NCI-H1436 treated with DMSO at 0.1 percent for 48 hours (cell line): ENCODE measurements at places on chromosomes 11 and 22.

DNA sequence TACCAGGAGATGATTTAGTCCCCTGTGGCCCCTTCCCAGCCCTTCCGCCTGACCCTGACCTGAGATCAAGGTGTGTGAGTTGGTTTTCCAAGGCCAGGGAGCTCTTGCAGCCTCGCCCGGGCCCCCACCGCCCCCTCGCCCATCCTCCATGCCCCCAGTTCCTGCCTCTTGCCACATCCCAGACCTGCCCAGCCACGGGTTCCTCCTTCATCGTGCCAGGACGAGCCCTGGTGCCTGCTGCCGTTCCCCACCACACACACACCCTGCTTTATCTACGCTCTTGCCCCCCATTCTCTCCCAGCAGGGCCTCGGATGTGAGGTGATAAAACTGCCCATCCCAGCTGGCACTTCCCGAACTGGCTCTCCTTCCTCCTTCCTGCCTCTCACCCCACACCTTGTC is 1.4 kb upstream of the LIF start:
- no peak for DNase-seq

GRCh38 chr11:120773501-120774031 is 250.3 kb upstream of the TBCEL start:
- DNase-seq: no peak

DNA sequence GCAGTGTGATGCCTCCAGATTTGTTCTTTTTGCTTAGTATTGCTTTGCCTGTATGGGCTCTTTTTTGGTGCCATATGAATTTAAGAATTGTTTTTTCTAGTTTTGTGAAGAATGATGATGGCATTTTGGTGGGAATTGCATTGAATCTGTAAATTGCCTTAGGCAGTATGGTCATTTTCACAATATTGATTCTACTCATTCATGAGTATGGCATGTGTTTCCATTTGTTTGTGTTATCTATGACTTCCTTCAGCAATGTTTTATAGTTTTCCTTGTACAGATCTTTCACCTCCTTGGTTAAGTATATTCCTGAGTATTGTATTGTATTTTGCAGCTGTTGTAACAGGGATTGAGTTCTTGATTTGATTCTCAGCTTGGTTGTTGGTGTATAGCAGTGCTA is 18.3 kb upstream of the ZBED5 start:
- DNase-seq: no peak

DNA sequence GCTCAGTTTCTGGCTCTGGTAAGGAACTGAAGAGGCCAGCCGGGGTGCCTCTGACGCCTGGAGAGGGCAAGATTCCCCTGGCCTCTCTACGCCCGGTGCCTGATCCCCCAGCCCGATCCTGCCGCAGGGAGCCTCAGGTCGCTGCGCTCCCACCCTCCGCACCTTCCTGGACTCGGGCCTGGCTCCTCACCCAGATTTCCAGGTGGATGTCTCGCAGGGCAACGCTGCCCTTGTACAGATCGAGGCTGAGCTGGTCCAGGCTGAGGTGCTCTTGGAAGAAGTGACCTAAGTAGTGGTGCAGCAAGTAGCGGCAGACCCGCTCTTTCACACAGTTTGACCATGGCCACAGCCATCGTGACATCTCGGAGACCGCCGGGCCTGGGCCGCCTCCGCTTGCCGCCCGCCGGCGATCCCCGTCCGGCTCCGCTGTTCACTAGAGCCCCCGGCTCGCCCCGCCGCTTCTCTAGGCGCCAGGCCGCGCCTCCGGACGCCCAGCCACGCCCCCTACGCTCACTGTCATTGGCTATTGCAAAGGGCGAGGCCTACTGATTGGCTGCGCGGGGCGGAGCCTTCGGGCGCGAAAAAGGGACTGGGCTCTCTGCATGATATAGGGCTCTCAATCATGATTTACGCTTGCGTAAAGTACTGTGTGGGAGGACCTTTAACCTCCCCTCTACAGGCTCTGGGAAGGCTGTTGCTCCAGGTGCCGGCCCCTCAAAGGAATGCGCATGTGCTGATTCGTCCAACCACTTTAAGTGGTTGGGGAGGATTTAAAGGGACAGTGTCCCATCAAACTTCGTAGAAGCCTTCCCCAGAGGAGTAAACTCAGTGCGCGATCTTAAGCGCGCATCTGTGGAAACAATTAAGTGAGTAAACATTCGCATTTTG is at the start of gene ATG2A:
TSS of gene ATG2A (minus strand) at position 435 of the 888 bp plus-strand sequence. CDS start at position 361, 74 bp downstream.
- DNase-seq: peak; percentile 99

DNA sequence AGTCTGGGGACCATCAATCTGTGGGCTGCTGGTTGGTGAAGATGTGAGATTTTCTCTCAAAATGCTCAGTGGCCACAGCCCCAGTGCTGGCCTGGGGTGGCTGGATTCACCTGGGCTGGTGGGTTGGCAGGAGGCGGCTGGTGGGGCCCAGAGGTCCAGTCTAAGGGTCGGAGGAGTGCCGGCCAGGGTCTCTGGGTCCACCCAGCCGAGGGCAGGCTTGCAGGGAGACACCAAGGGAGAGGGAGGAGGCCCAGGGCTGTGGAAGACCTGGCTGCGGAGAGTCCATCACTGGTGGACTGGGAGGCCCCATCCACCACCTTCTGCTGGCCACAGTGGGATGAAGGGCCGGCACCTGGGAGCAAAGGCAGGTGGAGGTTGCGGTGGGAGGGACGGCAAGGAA is 582 bp upstream of the SHANK3 start:
- DNase-seq: no peak

DNA sequence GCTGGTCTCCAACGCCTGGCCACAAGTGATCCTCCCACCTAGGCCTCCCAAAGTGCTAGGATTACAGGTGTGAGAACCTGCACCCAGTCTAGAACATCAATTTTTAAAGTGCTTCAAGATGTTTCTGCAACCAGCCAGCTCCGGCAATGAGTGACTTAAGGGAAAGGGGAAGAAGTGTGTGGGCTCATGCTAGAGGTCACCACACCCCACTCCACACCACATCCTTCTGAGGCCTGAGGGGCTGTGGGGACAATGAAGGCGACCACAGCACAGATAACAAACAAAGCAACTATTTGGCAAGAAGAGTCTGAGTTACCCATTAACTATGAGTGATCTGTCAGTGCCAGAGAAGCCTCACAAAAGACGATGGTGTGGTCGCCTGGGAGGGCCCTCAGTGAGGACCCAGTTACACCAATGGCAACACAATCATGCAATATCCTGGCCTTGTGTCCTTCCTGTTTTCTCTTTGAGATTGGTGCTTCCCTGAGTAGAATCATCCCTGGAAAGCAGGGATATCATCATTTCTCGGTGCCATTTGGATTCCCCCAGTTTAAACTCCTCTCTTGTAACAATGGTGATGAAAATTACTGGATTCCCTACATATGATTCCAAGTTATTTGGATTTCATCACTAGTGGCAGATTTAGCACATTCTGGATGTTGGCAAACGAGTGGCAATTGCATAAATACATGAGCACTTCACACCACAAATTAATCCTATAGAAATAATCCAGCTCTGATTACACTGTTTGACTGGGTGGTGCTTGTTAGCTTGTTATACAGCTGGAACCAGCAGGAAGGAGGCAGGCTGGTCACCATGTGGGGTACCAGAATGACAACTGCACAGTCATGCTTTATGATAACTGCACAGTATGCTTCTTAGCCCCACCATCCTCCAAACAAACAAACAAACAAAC is 18.4 kb downstream of the ABTB2 start:
- DNase-seq: no peak

DNA sequence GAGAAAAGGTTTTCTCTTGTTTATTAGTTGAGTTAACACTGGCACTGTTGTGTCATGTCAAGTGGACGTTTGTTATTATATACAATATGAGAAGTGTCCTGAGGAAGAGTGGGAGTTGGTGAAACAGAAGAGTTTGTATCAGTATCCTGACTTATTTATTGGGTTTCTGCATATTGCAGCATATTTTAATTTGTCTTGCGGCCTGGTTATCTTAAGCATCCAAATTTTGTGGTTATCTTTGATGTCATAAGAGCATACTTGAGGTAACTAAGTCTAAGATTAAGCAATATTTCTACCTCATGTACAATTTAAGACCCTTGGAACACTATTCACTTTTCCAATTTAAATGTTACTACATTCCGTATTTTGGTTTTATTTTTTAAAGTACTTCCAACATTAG is 103.5 kb downstream of the DDX10 start:
- no peak for DNase-seq

GRCh38 chr22:23862103-23862502 is 4.4 kb downstream of the SLC2A11 start:
- DNase-seq: no peak

- no peak for DNase-seq
These were observed 83.0 kb downstream of the CDKN1C start for GRCh38 chr11:2802389-2803185.

- DNase-seq: no peak
These were observed 65.3 kb upstream of the FIBIN start for GRCh38 chr11:26928582-26928981.

DNA sequence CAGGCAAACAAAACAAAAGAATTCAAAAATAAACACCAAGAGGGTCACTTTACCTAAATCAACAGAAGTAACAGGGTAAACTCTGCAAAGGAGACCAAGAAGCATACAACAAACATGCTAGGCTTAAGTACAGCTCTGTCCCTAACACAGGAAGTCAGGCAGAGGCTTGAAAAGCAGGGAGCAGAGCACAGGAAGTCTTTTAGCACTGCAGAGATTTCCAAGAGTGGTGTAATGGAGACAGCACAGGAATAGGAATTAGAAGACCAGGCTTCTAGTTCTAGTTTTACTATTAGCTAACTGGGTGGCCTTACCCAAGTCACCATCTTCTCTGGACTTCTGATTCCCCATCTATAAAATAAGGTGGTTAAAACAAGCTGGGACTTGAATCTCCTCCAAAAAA is 1.9 kb downstream of the RBFOX2 start:
- DNase-seq: no peak

- no peak for DNase-seq
These were observed at the start of gene SCARF2 for GRCh38 chr22:20437613-20438426. TSS of gene SCARF2 (minus strand) at chr22:20437825. CDS start at chr22:20437754, 71 bp downstream.

- DNase-seq: no peak
These were observed 9.0 kb upstream of the AGBL2 start for GRCh38 chr11:47724041-47724729.

GRCh38 chr11:122813894-122814270 is 24.4 kb upstream of the CRTAM start:
- DNase-seq: no peak

DNA sequence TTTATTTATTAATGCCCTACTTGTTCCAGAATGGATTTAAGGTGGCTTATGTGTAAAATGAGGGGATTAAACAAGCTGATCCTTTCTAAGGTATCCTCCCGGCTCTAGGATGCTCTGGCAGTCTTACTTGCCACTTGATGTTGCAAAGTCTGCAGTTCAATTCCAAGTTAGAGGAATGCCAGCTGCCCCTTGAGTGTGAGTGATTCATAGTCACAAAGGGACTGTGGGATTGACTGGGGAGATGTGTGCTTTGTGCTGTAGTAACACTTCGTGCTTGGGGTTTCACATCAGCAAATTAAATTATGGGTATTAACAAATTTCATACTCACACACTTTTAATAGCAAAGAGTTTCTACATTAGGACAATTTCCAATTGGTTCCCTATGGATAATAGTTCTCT is 550.8 kb upstream of the CADM1 start:
- DNase-seq: no peak

- no peak for DNase-seq
These were observed at the start of gene MEI1 for GRCh38 chr22:41699264-41700107. TSS of gene MEI1 (plus strand) at chr22:41699503. CDS start at chr22:41699539, 36 bp downstream.

GRCh38 chr11:6251120-6251733 is 8.4 kb upstream of the CCKBR start:
- no peak for DNase-seq

GRCh38 chr11:27551127-27551526 is 44.6 kb upstream of the LIN7C start:
- DNase-seq: no peak

- DNase-seq: no peak
These were observed 239.5 kb downstream of the BUD13 start for GRCh38 chr11:116533186-116533825.

GRCh38 chr22:43006016-43006505 is 8.9 kb downstream of the PACSIN2 start:
- DNase-seq: no peak

GRCh38 chr11:107263844-107264563 is 193.6 kb downstream of the CWF19L2 start:
- no peak for DNase-seq

GRCh38 chr11:11952036-11952435 is 56.4 kb downstream of the DKK3 start:
- no peak for DNase-seq

GRCh38 chr22:41350087-41350486 is 31.7 kb upstream of the TEF start:
- no peak for DNase-seq

- no peak for DNase-seq
These were observed 1.1 kb upstream of the PELI3 start for GRCh38 chr11:66465373-66466224.

GRCh38 chr11:31943056-31943780 is 132.1 kb upstream of the PAX6 start:
- no peak for DNase-seq

- DNase-seq: no peak
These were observed 663 bp downstream of the MYH9 start for GRCh38 chr22:36386900-36387708.
